ENCODE measurements at places on chromosomes 4 and X. TPM values are rescaled to one million over a fixed set of nuclear protein-coding genes. Genes with fewer than 3 reads are reported as not detected.

TMSB15B gene
- 23.0 TPM for total RNA-seq

CXCL11 gene
- not detected for total RNA-seq

DNA sequence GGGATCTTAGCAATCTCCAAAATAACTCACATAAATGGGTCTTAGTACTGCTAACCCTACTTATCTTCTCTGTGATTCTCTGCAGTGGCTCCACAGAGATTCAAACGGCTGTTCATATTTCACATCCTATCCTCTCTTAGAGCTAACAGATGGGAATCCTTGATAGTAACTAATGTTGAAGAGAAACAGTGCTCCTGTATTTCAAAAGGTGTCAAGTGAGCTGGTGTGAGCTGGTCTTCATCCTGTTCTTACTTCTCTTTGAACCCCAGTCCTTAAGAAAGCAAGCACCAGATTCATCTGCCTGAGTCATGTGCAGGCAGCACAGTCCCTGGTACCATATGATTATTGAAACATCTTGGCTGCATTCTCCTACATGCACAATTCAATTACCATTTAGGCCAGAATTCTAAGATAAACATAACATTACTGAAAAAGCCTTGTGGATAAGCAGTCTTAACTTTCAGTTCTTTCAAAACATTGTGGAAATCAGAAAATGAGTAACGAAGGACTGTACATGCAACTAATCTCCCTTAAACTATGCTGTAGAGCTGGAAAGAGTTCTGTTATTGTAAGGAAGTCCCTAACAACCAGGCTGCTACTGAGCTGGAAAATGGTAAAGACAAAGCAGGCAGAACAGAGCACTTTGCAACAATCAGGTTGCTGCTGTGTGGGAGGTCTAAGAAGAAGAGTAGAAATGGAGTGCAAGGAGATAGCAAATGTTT is 153.1 kb downstream of the NPNT start:
- H3K4me1 ChIP-seq, result peaks cover 14% of the 10 kb centered on the region
- H3K27me3 ChIP-seq, result no peaks in the 10 kb centered on the region
- no peak overlapping the region for H3K27ac ChIP-seq
- H3K36me3 ChIP-seq, result peaks cover 8% of the 10 kb centered on the region

KLHL5 gene
- 15.7 TPM for total RNA-seq
